ENCODE measurements at places on chromosomes 3 and 15.

GRCh38 chr3:156142702-156143101, 22.3 kb downstream of the KCNAB1 start:
- DNase-seq = no peak

DNA sequence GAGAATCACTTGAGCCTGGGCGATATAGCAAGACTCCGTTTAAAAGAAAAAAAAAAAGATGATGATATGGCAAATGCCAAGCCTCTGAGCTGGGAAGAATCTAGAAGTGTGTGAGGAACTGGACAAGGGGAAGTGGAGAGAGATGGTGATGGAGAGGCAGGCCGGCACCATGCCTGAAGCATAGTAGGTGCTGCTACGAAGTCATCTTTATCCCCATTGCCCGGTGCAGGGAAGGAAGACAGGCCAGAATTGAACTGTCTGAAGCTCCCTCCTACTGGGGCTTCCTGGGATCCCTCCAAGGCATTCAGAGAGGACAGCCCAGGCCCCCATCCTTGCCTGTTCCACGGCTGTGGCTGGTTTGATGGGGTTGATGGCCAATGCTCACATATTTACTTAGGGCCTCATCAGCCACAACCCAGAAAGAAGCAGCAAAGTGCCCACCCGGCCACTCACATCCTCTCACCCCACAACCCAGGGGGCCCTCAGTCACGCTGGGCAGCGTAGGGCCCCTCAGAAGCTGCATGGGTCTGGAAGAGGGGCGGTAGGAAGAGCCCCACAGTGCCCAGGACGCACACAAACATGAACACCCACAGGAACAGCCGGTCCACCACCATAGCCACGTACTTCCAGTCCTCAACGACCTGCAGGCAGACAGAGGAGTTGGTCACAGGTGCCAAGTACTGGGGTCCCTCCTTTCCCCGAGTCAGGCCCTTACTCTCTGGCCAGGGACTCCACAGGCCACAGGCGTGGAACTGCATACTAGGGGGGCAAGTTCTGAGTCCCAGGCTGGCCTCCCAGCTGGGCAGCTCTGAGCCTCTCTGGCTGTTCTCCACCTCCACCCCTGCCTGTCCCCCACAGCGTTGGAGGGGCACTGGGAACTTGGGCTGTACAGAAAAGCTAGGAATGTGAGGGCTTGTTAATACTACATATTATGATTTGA, 4.1 kb upstream of the CHRNA3 start:
- DNase-seq = no peak

- no peak for DNase-seq
Observed at GRCh38 chr3:69130689-69131088, 8.3 kb upstream of the LMOD3 start.

GRCh38 chr3:159884661-159885402, 103.8 kb upstream of the IL12A start:
- DNase-seq = peak; percentile 44

GRCh38 chr3:52005571-52005986, 9.9 kb upstream of the RPL29 start:
- DNase-seq = peak; percentile 3

GRCh38 chr15:22895465-22896190, 57.2 kb downstream of the NIPA2 start:
- DNase-seq = no peak

DNA sequence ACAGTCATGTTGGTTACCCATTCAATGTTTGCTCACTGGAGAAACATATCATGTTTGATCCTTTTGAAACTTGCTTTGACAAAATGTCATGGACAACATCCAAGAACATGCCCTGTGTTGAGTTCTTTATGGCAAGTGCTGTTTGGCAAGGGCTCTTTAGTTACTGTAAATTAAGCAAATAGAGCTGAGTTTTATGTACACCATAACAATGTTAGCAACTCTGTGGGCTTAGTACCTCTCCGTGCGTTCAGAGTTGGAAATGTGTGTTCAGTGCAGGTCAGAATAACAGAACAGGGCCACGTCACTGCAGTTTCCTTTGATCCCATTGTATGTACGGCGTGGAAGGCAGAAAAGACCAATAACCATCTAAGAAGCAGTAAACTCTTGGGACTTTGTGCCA, 132.5 kb downstream of the MYRIP start:
- peak; percentile 20 for DNase-seq

DNA sequence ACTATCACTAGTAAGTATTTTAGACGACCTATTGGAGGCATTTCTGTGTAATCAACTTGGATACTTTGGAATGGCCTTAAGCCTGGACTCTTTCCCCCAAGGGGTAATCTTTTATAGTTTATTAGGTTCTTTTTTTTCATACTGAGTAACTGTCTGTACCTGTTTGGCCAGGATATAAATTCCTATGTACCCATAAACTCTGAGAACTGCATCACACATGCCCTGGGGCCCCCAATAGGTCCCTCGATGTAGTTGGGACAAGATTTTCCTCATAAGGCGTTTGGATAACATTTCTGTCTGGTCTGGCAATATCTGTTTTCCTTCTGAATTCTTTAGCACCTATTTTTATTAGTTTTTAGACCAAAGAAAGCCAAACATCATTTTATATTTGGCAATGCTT, 86.4 kb upstream of the WNT7A start:
- DNase-seq = no peak

DNA sequence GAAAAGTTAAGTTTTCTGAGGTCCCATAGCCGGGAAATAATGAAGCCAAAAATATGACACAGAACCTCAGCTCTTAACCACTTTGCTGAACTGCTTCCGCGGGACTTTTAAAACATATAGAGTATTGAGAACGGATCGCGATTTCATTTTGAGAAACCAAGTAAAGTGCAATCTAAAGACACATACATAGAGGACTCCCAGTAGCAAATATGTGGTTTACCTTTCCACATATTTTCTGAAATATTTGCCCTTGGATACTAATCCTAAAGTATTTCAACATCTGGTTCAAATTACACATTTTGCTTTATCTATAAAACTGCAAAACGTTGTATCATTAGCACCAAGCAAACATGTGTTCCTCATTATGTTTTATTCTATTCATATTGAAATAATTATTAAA, 776.5 kb downstream of the ROBO2 start:
- DNase-seq = no peak

DNA sequence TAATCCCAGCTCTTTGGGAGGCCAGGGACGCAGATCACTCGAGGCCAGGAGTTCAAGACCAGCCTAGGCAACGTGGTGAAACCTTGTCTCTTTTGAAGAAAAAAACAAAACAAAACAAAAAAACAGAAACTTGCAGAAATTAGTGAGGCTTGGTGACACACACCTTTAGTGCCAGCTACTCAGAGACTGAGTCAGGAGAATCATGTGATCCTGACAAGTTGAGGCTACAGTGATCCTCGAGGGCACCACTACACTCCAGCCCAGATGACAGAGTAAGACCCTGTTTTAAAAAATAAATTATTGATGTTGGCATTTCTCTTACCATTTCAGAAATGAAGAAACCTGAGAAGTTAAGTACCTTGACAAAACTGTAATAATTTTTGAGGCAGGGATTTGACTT, 44.6 kb upstream of the CCNB2 start:
- DNase-seq = no peak

- DNase-seq = no peak
Observed at GRCh38 chr3:133077688-133078087, 39.5 kb downstream of the TMEM108 start.

GRCh38 chr15:47027322-47027946, 689.9 kb upstream of the SEMA6D start:
- no peak for DNase-seq

- DNase-seq = no peak
Observed at GRCh38 chr15:39411102-39411989, 169.5 kb upstream of the THBS1 start.

- no peak for DNase-seq
Observed at GRCh38 chr15:36161771-36162212, 417.6 kb upstream of the CDIN1 start.

- DNase-seq = no peak
Observed at GRCh38 chr15:65384505-65384894, 6.7 kb upstream of the IGDCC3 start.

DNA sequence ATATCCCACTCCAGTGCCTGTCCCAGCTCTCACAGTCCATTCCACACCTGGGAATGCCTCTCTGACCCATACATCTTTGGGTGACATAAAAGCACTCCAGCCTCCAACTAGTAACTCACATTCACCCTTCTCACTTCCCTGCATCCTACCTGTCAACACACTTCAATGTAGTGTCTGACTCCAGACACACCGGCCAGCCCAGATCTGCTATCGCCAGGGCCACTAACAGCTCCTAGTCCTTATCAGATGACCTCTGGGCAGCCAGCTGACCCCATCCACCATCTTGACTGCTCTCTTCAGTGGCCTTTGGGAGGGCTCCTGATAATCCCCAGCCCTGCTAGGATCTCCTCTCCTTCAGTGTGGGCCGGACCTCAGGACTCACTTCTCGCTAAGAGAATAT, 2.9 kb upstream of the MCM2 start:
- no peak for DNase-seq

DNA sequence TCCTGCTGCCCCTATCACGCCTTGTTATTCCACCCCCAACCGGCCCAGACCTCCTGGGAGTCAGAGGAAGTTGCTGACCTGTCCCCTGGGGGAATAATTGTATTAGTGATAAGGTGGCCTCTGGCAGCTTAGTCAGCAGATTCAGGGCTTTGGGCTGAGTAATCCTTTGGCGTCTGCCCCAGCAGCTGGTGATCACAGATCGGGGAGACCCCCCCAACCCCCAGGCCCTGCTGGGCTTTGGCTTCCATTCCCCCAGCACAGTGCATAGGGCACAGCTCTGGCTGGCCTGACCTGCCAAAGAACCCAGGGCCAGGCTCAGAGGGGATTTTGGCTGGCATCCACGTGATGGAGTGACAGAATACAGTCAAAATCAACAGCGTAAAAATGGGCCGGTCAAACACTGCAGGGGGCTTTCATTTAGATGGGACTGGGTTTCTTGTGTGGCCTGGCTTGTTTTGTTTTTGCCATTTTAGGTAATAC, 3.9 kb upstream of the NR2E3 start:
- DNase-seq = no peak

GRCh38 chr15:60275624-60276023, 122.2 kb downstream of the ANXA2 start:
- DNase-seq = no peak

DNA sequence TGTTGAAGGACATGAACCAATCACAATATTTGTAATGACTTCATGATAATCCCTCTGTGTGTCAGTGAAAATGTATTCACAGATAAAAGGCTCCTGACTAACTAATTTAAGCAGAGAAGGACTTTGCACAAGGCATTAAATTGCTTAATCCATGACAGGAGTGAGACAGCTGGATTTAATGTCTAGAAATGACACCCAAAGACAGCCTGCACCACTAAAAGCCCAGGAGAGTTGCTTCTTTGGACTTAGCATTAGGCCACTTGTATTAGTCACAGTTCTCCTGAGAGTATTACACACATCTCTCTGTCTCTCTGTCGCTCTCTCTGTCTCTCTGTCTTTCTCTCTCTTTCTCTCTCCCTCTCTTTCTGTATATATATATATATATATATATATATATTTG, 180.4 kb downstream of the GOLGA8K start:
- no peak for DNase-seq

DNA sequence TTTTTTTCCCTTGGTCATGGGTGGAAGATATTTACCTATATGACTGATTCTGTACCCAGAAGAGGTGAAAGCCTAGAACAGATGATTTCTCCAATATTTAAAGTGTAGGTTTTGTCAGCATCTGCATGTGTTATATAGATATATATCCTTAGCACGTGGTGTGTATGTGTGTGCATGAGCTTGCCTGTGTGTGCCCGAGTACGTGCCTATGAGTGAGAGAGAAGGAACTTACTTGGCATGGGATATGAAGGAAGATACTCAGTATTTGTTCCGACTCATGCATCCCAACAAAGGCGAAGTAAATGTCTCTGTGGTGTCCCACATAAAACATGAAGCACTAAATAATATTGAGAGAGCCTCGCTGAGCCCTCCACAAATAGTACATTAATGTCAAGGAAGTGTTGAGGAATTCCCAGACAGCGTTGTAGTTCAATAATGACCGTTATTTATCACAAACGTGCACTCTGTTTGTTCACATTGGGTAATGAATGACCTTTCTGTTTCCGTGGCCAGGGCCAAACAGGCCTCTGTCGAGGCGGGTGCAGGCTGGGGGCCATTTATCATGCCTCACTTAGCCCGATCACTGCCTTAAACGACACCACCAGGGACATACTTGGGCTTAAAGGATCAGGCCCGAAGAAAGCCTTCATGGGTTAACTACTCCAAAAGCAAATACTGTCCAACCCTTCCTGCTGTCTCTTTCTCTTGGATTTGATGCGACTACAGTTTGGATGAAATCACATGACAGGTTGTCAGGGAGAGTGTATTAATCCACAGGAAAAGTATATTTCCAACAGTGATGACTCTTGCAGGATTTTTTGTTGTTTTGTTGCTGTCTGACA, 267.7 kb downstream of the PTPRG start:
- DNase-seq = no peak

DNA sequence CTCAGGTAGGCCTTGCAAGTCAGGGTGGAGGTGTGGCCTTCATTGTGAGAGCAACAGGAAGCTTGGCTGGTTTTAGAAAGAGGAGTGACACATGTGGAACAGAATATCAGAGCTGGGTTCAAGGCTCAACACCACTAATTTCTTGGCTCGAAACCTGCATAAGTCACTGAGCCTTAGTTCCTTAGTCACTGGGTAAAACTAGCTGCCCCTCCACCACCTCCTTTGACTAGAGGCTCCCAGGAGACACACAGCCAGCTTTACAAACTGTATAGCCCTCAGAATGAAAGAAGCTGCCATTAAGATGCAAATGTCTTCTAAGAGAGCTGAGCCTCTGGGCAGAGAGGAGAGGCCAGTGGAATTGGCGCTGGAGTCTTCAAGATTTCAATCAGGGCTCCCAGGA, 67.7 kb downstream of the CERS3 start:
- DNase-seq = no peak

GRCh38 chr3:8273479-8273878, 228.1 kb upstream of the LMCD1 start:
- no peak for DNase-seq

DNA sequence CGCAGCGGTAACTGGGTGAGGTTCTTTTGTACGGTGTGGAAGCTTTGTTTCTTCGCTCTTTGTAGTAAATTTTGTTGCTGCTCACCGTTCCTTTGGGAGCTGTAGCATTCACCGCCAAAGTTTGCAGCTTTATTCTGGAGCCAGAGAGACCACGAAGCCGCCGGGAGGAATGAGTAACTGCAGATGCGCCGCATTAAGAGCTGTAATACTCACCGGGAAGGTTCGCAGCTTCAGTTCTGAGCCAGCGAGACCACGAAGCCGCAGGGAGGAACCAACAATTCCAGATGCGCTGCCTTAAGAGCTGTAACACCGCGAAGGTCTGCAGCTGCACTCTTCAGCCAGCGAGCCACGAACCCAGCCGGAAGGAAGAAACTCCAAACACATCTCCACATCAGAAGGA, 56.0 kb upstream of the DYNC1LI1 start:
- no peak for DNase-seq

Measured in NCI-H1105 (cell line).